Activated T-helper 9 cell treated with anti-CD3 and anti-CD28 coated beads, Interleukin-2, amount 50 U/mL, for 16 hours (primary cell): ENCODE measurements at places on chromosomes 1 and 21.

GRCh38 chr1:211521102-211521815 lies 29.3 kb upstream of the RD3 start:
- no peak for DNase-seq

DNA sequence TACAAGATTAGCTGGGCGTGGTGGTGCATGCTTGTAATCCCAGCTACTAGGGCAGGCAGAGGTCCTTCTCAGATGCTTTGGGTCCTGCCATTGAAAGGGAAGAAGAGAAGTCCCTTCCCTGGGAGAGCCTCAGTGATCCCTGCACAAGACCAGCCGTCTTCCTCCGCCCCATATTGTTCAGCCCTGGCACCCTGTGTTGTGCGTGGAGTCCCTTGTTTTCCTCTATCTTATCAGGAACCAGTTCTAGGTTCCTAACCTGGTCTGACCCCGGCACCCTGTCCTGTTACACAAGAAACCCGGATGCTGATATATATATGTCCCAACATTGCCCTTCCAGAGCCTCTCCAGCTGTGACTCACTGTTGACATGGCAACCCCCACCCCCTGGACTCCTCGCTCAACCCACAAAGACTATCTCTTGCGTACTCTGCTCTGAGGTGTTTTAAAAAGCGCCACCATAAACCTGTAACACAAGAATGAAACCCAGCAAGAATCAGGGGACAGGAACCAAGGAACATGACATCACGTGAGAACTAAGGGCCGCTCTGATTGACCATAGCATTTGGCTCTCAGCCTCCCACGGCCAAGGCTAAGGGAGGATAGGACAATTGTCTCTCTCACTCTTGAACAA lies 4.8 kb downstream of the MX2 start:
- DNase-seq, result no peak

- no peak for DNase-seq
Measured at GRCh38 chr1:235767795-235768194, 98.9 kb downstream of the LYST start.

DNA sequence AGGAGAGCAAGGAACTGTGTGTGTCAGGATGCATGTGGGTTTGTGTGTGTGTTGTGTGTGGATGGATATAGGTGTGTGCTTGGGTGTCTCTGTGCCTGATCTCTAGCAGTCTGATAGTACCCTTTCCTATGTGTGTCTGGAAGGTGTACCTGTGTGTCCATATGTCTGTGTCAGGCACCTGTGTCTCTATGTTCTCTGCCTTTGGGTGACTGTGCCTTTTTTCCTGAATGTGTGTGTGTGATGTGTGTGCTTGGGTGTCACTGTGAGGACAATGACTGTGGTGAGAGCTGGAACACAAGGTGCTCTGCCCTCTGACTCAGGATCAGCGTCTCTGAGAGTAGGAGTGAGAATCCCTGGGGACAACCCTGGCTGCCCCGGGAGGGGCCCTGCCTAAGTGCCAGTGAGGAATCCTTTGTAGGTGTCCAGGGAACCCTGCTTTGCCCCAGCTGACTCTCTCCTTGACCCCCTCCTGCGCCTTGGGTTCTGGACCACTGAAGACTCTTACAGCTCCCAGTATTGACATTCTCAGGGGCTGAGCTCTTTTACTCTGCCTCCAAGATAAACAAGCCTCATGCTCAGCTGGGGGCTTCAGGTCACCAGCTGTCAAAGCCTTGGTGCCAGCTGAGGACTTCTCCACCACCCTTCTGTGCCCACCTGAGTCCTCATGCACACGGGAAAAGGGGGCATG lies 735 bp upstream of the EFNA3 start:
- DNase-seq, result no peak

GRCh38 chr1:94579876-94580294 lies 38.3 kb upstream of the F3 start:
- no peak for DNase-seq

- peak; percentile 46 for DNase-seq
Measured at GRCh38 chr1:36160949-36161485, 5.1 kb downstream of the MAP7D1 start.

- DNase-seq, result no peak
Measured at GRCh38 chr1:3779265-3779911, 6.8 kb downstream of the SMIM1 start.

- DNase-seq, result no peak
Measured at GRCh38 chr1:15004396-15004795, 149.2 kb upstream of the TMEM51 start.

GRCh38 chr1:198297281-198297680 lies 140.5 kb downstream of the NEK7 start:
- no peak for DNase-seq

- no peak for DNase-seq
Measured at GRCh38 chr21:40923407-40923806, 76.4 kb upstream of the DSCAM start.

DNA sequence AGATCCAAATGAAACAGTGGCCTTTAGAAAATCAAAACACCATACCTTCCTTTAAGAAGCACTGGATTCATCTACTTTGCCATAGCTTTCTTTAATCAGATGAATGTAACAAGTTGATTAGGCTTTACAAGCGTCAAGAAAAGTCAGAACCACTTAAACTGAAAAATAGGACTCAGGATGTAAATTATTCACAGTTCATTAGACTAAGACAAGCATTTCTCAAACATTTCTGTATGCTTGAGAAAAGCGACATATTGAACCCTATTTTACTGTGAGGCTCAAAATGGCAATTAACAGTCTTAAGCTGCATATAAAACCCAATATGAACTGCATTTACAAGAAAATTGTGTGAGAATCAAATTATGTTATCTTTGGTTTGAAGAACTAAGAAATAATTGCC lies 256.7 kb upstream of the SNX7 start:
- no peak for DNase-seq

DNA sequence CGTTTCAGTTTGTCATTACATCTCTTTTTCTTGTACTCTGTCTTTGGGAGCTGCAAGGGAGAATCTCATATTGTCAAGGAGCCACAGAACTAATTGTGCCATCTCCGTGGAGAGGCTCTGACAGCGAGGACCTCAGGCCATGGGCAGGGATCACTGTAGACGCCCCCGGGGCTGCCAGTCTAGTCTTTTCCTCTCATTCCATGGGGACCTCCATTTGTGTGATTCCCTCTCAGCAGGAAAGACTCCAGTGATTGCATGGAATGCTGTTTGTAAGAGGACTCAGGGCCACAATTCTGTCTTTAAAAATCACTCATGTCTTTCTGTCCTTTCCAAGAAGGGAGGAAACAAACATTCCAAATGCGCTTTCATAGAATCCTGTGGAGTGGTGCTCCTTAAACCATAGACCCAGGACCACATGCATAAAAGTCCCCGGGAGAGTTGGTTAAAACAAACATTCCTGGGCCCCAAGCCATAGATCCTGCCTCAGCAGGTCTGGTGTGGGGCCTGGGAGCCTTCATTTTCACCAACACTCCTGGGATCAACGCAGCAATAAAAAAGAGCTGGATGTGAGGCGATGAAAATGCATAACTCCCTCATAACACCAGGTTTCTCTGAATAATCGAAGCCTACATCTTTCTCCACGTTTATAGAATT lies 104.5 kb downstream of the ZP4 start:
- DNase-seq, result no peak

GRCh38 chr1:224819861-224820260 lies 109.6 kb upstream of the DNAH14 start:
- DNase-seq, result no peak

DNA sequence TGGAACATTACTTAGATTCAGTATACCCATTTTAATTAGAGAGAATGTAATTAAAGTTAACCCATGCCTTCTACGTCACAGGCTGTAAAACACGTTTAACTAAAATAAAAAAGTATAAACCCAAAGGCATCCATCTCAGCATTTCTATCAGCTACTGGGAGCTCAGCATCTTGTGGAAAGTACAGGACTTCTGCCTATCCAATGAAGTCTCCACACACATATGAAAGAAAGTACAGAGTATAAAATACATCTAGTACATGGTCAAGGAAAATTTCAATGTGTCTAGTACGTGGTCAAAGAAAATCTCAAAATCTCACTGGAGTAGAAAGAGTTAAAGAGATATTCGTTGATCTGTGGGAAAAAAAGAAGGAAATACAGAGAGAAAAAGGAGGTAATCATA lies 141.4 kb upstream of the ZNHIT6 start:
- DNase-seq, result no peak

DNA sequence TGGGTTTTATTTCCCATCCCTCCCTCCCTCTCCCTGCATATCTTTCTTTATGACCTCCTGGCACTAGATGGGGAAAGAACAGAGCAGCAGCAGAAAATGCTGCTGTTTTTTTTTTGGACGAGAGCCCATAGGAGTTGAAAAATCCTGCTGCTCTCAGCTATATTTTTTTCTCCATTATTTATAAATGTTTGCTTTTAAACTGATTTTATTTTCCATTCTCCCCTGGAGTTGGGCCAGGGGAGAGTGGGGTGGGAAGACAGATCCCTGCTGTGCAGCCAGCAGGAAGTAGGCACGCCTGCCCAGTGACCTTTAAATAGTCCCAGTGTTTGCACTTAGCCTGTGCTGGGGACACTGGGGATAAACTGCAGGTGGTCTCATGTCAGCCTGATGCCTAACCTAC lies 17.4 kb downstream of the SFT2D2 start:
- no peak for DNase-seq

GRCh38 chr1:230708631-230709580 lies 5.0 kb downstream of the AGT start:
- DNase-seq, result no peak

- DNase-seq, result no peak
Measured at GRCh38 chr1:147072482-147073432, 99.5 kb downstream of the PRKAB2 start.

GRCh38 chr1:47696404-47696736 lies 258.5 kb downstream of the FOXD2 start:
- DNase-seq, result no peak

DNA sequence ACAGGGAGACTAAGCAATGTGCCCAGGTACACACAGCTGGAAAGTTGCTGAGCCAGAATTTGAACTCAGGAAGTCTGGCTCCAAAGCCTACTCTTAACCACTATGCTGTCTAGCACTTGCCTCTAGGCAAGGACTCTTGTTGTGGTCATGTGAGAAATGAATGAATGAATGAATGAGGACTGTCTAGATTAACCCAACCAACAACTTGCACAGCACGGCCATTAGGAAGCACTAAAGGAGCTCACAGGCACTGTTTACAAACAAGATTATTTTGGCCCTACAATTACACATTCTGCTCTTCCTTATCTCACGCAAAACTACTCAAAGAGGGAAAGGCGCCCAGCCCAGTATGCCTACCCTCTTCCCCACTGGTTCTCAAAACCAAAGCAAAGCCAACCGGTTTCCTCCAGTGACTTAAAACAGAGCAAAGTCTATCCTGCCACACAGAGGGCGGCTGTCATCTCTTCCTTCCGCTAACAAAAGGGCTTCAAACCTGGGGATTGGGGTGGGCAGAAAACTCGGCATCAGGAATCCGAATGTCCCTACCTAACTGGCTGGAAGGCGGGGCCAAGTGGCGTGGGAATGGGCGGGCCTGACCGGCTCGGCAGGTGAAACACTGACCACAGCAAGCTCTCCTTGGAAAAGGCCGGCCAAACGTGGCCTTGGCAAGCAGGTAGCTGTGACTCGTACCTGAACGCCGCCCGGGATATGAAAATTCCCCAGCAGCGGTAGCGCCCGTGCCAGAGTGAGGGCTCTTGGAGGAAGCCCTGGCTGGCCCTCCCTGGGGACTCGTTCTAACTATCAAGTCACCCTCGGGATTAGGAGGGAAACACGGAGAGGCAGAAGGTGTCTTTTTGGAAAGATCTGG lies 948 bp downstream of the STK40 start:
- DNase-seq, result no peak

- no peak for DNase-seq
Measured at GRCh38 chr1:235648407-235648907, 1.1 kb downstream of the GNG4 start.

GRCh38 chr1:113511269-113511668 lies 121.0 kb downstream of the MAGI3 start:
- DNase-seq, result no peak

DNA sequence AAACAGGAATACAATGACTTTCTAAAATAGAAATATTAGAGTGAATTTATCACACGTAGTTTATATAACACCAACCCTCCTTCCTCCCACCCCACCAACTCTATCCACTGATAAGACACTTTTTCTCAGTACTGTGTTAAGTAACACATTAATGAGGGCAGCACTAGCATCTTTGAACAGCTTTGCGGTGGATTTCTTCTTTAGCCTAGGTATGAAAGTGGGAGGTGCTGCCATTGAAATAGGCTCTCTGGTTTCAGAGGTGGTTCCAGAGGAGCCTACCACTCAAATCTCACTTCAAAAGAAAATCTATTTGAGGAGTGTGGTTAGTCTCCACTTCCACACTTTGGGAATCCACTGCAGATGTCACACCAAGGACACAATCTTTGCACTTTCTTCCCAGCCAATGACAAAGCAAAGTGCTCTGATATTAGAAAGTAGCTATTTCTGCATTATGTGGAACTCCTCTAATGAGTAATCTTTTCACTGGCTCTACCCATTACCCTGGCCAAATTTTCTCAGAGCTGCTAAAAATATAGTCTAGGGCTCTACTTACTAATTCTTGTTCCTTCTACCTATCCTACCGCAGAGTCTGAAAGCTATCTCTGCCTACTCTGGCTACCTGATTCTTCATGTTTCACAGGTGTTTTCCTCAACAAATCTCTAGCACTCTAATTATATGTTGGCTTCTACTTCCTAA lies 1667.8 kb downstream of the MRPL39 start:
- DNase-seq, result no peak

GRCh38 chr21:42837421-42838211 lies 41.7 kb downstream of the WDR4 start:
- DNase-seq, result no peak

DNA sequence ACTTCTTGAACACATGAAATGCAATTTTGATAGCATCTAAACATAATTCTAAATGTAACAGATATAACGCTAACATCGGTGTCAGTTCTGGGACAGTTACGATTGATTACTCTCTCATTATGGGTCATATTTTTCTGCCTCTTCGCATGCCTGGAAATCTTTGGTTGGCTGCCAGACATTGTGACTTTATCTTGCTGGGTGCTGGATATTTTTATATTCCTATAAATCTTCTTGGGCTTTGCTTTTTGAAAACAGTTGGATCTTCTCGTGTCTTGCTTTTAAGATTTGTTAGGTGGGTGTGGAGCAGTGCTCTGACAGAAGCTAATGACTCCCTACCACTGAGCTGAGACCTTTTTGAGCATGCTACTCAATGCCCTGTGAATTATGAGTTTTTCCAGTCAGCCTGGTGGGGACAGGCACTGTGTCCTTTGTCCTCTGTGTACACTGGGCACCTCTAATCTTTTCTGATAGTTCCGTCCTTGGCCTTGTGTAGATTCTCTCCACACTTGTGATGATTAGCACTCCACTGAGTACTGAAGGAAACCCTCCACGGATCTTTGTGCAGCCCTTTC lies 28.0 kb upstream of the EDARADD start:
- DNase-seq, result no peak

- no peak for DNase-seq
Measured at GRCh38 chr1:162561616-162562469, at the start of gene UAP1. TSS of gene UAP1 (plus strand) at chr1:162561722. CDS start at chr1:162566069, 4,347 bp downstream.

- no peak for DNase-seq
Measured at GRCh38 chr1:201173736-201174135, 16.9 kb upstream of the IGFN1 start.
